Activated CD8-positive, alpha-beta memory T cell treated with anti-CD3 and anti-CD28 coated beads for 4 hours (primary cell): ENCODE measurements at places on chromosomes 13 and 19.

- DNase-seq = no peak
Observed at GRCh38 chr13:105471673-105472072, 1063.8 kb downstream of the EFNB2 start.

DNA sequence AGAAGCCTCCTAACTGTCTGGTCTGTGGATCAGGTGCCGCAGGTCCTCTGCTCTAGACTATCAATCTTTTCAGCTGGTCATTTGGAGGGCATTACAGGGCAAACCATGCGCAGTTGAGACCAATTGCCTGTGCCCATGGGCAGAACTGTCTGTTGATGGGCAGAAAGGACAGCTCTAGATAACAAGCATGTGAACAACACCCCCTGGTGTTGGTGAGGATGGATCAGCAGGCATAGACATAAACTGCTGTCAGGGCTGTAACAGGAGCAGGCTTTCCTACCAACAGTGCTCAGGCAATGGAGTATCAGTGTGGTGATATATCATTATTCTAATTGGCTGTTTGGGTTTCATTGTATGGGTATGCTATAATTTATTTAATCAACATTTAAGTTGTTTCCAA is 104.7 kb upstream of the KL start:
- DNase-seq = no peak

DNA sequence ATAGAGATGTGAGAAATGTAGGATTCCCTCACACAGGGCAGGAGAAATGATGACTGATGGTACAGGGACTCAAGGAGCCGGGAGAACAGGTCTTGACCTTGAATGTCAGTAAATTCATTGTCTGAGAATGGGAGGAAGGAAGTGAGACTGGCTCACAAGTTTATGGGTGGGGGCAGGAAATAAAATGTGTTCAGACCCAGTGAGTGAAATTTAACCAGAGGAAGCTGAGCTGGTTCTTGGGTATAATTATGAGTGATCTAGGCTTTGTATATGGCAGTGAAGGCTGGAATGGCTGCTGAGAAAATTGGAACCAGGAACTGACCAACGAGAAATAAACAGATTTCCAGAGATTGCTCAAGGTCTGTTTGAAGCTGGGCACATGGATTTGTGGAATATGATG is 6.3 kb upstream of the IGSF23 start:
- no peak for DNase-seq

- DNase-seq = no peak
Observed at GRCh38 chr13:46124531-46124966, 19.7 kb upstream of the CPB2 start.

GRCh38 chr13:107753291-107753690 is 462.0 kb downstream of the LIG4 start:
- no peak for DNase-seq

DNA sequence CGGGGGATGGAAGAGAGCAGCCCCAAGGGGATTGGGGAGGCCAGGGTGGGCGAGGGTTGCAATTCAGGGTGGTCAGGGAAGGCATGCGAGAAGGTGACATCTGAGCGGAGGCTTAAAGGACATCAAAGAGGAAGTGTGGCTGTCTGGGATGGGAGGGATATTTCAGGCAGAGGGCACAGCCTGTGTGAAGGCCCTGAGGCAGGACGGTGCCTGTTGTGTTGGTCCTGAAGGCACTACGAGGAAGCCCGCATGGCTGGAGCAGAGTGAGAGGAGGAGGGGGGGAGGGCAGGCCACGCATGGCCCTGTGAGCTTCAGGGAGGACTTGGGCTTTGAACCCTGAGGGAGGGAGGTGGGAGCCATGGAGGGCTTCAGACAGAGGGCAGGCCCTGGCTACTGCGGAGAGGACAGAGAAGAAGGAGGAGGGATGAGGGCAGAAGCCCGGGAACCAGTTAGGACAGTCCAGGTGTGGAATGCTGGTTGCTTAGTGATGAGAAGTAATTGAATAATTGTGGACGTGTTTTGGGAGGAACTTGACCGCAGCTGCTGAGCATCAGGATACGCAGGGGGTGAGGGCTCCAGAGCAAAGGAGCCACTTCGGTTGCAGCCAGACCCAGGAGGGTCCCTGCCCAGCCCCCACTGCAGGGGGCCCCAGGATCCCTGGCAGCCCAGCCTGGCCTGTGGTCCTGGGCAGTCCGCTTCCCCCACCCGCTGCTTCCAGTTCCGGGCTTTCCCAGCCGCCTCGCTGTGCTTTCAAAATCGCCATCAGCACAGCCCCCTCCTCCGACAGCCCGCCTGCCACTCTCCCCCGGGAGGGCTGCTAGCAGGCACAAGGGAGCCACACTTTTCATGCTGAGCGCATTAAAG is 6.2 kb downstream of the TLE6 start:
- DNase-seq = no peak

DNA sequence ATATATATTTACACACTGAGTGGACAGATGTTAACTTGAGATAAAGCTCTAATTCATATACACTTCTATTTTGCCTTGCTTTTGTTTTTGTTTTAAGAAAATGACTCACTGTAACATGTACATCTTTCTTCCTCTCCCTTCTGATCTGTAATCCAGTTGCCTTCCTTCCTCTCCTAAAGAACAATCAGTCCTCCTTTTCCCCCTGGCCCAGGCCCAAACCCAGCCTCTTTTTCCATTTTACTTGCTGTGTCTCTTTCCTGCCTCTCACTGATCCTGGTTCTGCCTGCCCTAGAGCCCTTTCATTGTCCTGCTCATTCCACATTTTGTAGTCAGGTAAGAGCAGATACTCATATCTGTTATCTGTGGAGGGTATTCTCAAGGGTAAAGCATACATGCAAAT is 50.8 kb downstream of the ZAR1L start:
- DNase-seq = no peak

GRCh38 chr19:4350726-4351125 is 7.4 kb downstream of the MPND start:
- no peak for DNase-seq

GRCh38 chr13:99657848-99658260 is 156.6 kb downstream of the TM9SF2 start:
- no peak for DNase-seq

DNA sequence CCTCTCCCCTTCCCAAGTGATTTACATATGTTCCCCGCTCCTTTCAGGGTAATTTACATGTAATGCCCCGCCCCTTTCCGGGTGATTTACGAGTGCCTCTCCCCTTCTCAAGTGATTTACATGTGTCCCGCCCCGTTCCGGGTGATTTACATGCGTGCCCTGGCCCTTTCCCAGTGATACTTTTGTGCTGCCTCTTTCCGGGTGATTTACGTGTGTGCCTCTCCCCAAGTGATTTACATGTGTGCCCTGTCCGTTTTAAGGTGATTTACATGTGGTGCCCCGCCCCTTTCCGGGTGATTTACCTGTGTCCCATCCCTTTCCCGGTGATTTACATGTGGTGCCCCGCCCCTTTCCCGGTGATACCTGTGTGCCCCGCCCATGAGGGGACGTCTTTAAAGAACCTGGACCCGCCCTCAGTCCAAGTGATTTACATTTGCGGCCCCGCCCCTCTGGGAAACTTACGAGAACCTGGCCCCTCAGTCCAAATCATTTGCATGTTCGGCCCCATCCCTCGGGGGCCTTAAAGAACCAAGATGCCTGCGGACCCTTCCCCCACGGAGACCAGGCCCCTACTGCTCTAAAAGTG is 559 bp upstream of the LENG9 start:
- DNase-seq = peak; percentile 36

GRCh38 chr13:45482571-45483173 is 17.9 kb downstream of the COG3 start:
- no peak for DNase-seq

DNA sequence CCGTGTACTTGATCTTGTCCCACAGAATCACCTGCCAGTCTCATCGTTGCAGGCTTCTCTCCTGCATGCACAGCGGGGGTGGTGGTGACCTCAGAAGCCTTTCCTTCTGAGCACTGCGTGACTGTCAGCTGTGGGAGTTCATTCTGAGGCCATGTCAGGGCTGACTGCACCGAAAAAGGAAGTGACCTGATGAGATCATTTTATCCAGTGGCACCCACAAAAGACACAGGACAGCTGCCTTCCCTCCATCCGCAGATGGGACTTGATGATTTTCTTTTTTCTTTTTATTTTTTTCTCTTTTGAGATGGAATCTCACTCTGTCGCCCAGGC is 89.7 kb downstream of the RAB20 start:
- no peak for DNase-seq

GRCh38 chr13:28349907-28350654 is 144.8 kb downstream of the FLT1 start:
- no peak for DNase-seq

DNA sequence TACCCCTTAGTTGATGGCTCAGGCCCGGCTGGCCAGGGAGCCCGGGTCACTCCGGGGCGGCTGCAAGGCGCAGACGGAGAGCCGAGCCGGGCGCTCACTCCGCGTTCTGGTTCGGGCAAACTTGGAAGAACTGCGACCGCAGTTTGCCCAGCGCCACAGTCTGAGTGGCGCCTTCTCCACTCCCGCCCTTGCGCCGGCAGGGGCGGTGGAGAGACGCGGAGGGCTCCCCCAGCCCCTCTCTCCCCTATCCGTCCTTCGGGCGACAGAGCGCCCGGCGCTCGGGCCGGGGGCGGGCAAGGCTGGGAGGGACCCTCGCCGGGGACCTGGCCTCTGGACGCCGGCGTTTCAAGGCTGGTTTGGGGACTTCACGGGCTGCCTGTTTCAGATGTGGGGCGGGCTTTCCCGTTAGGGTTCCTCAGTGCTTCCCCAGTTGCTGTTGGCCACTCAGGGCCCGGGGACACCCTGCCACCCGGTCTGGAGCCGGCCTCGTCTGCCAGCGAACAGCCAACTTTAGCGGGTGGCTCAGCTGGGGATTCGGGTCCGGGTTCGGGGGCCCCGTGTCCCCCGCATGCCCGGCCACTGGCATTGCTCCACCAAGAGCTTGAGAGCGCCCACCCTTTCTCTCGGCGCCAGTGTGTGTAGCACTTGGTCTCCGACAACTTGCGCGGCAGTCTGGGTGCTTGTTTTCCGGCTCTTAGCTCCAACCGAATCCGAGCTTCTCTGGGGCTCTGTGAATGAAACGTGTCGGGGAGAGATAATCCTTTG is 1.5 kb downstream of the GPC6 start:
- no peak for DNase-seq

- DNase-seq = no peak
Observed at GRCh38 chr13:39446865-39447264, 156.1 kb downstream of the LHFPL6 start.

GRCh38 chr13:98549006-98549727 is 27.7 kb downstream of the STK24 start:
- no peak for DNase-seq

GRCh38 chr19:21691661-21692060 is 75.7 kb downstream of the ZNF100 start:
- DNase-seq = no peak

DNA sequence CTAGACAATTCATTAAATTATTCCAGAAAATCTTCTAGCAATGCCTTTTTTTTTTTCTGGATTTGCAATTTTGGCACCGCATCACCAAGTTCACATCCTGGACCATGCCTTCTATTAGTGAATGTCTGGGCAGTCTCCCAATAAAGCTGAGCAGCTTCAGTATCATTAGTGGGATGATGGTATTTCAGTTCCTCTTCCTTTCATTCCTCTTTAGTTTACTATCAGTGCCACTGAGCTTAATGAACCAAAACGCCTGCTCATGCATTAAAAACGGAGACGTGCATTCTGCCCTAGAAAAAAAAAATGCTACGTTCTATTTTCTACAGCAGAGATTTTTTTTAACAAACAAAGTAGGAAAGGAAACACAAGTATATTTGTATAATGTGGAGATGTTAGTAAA is 343.0 kb downstream of the PCDH9 start:
- DNase-seq = no peak

DNA sequence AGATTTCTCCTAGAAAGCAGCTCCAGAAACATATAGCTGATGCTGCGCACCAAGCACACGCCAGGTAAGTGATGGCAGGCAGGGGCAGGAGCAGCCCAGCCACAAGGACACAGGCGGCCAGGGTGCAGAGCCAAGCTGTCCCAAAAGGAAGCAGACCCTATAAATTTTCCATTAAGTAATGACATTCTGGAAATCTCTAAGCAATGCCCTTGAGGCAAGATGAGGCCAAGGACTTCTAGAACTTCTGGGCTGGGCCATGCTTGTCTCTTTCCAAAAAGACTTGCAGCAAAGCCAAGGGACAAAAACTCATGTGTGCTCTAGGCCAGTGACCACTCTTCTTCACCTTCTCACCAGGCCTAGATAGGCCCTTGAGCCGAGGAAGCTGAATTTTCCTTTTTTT is 42.2 kb upstream of the EPHX3 start:
- no peak for DNase-seq

GRCh38 chr19:30109565-30109964 is 167.5 kb downstream of the URI1 start:
- DNase-seq = no peak

GRCh38 chr13:48653472-48653939 is at the start of gene CYSLTR2:
TSS of gene CYSLTR2 (plus strand) at chr13:48653929. CDS start at chr13:48706818, 52,889 bp downstream.
- DNase-seq = no peak

DNA sequence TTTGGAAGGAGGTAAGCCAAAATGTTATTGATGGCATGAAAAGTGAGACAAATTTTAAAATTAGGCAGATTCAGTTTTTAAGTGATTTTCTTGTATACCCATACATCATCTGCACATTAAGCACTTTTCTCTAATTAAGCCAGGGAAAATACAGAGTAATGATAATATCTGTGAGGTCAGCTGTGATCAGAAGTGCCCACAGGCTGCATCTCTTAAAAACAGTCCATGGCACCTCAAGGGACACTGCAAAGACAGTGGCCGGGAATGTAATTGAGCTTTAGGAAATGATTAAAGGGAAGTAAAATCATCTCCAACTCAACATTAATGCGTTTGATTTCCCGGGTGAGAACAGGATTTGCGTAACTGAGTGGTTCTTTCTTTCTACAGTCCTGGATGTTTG is 2.0 kb downstream of the COL4A1 start:
- no peak for DNase-seq

- no peak for DNase-seq
Observed at GRCh38 chr13:104460554-104460953, 1394.3 kb upstream of the SLC10A2 start.

- no peak for DNase-seq
Observed at GRCh38 chr19:46491975-46492682, 3.5 kb downstream of the PNMA8B start.

- DNase-seq = no peak
Observed at GRCh38 chr19:42241279-42241678, 1.1 kb downstream of the GSK3A start.

DNA sequence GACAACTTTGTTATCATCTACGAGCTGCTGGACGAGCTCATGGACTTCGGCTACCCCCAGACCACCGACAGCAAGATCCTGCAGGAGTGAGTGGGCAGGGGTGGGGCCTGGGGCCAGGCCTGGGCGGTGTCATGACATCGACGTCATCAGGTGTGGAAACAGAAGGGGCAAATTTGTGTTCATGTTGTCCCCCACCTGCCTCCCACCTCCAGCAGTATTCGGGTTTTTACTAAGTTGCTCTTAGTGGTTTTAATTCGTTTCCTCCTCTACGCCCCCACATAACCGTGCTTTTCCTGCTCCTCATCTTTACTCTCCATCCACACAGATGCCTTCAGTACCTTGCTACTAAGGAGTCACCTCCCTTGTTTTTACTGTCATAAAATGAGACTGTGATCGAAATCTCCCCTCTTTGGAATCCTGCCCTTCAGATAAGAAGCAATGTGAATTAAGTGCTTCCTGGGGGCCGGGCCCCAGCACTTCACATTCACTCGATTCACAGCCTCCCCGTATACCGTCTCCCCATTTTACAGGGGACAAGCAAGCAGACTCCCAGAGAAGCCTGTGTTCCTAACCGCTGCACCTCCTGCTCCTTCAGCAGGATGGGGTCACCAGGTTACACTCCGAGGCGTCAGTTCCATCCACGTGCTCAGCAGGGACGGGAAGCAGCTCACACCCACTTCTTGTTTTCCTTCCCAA is 10.5 kb downstream of the AP1M1 start:
- no peak for DNase-seq
